CD14-positive monocyte (primary cell): ENCODE measurements at places on chromosomes 6 and 20.
A peak's percentile ranks its signal among the peaks of the same experiment; 100 is the strongest.

DNA sequence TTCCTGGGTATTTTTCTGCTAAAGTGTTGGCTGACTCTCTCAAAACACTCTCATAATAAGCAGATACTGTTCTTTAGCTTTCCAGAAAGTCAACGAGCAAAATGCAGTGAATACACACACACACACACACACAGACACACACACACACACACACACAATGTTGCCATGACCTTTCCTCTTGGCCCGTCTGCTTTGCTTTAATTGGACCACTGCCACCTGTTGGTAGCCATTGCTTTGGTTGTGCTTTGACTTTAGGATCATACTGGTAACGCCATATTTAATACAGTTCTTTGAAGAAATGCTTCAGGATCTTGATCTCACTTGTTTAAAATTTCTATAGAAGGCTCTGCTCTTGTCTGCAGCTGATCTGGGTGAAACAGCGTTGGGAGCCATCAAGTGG is 4.4 kb downstream of the FIG4 start:
- DNase-seq: no peak

DNA sequence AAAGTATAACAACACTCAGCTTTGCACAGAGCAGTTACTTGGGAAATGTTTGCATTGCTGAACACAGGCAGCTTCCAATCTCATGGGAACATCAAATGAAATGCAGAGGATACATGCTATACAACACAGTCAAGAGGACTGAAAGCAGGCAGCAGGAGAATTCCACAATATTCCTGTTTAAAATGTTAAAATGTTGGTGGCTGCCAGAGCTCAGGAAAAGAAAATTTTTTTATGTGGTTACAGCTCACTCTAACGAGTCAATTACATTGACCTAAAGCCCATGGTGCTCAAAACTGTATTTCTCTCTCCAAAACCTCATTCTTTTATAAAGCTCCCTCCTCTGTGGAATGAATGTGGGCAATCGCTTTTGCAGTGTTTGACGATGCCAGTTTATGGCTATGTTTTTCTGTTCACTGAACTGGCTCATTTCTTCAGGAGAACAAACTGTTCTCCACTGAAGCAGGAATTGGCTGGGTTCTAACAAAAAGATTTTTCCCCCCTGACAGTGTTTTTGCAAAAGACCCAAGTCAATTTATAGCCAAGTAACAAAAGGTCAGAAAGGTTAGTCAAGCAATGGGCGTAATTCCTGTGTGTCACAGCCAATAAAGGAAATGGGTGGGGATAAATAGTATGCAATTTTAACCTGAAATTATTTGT is 69.0 kb downstream of the ZHX3 start:
- DNase-seq: no peak

DNA sequence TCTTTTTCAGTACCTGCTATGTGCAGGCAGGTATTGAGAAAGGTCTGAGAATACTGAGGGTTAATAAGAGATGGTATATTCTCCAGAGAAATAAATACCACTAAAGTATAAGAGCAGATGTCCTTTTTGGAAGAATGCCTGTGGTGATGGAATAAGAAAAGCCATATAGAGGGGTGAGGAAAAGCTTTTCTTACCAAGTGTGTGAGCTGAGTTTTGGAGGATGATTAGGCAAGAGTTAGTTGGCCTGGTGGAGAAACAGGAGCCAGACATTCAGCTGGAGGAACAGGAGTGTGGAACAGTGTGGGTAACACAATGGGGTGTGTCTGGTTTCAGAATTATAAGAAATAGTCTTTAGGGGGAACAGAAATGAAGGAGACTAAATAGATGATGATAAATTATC is 19.9 kb downstream of the ZNF451 start:
- no peak for DNase-seq

DNA sequence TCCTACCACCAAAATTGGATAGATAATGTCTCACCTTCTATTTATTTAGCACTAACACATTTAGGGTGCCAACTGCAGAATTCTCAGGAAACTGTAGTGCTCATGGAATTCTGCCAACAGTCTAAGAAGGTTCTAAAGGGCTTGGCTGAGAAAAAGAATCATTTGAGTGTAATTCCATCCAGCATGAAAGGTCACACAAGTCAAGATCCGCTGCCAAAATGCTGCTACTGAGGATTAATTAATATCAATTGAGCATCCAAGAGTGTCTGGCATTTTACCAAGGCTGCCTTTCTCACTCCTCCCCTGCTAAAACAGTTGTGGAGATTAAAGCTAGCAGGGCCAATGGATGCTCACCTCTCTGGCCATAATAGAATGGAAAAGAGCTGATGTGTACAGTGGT is 112.7 kb downstream of the FHL5 start:
- DNase-seq: no peak

- no peak for DNase-seq
Observed at GRCh38 chr6:146581968-146582367, 16.8 kb upstream of the ADGB start.

GRCh38 chr20:13723011-13723410 is 61.7 kb downstream of the ESF1 start:
- peak; percentile 28 for DNase-seq

DNA sequence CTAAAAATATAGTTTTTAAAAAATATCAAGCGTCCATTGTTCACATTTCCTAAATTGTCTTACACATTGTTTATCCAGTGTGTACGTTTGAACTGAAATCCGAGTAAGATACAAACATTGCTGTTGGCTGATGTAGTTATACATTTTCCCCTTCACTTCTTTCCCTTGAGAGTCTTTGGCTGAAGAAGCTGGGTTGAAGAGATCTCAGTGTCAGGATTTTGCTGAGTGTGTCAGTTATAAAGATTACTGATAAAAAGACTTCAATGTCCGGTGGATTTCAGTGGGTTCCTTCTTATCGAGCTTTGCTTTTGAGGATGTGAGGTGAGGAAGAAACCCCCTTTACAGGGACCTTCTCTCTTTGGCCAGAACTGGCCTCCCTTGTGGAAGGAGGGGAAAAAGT is 20.5 kb downstream of the RFPL4B start:
- no peak for DNase-seq

GRCh38 chr20:49166534-49167449 is 21.3 kb downstream of the STAU1 start:
- no peak for DNase-seq

DNA sequence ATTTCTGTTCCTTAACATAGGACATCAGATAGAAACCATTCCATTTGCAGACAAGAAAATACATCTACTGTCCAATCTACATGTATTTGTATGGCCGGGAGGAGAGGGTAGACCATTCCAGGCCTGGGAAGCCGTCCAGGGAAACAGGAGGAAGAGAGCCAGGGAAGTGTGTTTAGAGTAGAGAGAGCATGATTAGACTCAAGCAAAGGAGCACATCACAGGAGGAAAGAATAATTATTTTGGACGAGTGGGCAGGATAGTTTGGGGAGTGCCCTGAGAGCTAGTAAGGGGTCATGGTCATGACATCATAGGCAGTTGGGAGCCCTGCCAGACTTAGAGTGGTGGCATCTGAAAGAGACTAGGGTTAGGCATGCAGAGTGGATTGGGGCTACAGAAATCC is 250.0 kb downstream of the HIVEP2 start:
- no peak for DNase-seq

- DNase-seq: no peak
Observed at GRCh38 chr6:36798852-36799251, 40.4 kb downstream of the CPNE5 start.

GRCh38 chr6:161050134-161050765 is 58.7 kb downstream of the MAP3K4 start:
- DNase-seq: no peak

DNA sequence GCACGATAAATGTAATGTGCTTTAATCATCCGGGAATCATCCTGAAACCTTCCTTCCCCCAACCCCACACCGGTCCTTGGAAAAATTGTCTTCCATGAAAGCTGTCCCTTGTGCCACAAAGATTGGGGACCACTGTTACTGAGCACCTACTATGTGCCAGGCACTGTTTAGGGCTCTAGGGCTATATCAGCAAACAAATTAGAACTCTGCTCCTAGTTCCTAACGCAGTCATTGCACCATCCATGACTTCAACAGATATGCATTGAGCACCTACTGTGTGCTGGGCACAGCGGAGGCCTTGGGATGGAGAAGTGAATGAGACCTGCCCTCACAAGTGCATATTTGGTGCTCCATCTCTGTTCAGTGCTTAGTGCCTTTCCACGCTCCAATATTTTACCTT is 50.3 kb upstream of the BLCAP start:
- DNase-seq: no peak

DNA sequence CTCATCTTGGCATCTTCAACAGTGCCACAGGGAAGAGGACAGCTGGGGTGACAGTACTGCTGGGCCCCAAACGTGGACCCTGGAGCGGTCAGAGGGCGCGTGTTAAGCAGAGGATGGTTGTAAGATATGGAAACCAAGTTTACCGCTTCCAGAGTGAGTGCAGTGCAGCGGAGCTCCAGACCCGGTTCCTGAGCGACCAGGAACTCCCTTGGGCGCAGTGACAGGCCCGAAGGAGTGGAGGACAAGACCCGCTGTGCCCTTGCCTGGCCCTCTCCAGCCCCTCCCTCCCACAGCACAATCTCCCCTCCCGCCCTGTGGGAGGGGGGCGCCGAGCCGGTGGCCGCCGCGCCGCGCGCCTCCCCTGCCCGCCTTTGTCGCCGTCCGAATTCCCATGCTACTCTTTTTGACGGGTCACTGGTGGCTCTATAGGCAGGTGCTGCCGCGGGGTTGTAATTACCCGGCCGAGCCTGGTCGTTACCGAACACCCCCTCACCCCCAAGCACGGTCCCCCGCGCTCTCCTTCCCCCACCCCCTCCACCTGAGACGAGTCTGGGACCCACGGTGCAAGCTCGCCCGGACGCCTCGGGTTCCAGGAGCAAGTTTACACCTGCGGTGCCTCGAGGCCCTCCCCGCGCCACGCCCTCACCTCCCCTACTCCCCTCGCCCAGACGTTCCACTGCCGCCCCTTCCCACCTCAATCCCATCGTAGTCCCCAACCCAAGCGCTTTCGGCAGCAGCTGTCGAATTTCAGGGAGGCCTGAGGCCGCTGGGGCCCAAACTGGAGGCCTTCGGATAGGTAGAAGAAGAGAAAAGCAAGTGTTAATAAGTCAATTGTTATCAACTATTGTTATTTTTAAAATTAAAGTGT is 3.9 kb downstream of the NR2E1 start:
- DNase-seq: no peak
